ENCODE measurements at places on chromosomes 6 and 20.

GRCh38 chr6:1473598-1473997 is 84.2 kb downstream of the FOXF2 start:
- DNase-seq, result no peak

DNA sequence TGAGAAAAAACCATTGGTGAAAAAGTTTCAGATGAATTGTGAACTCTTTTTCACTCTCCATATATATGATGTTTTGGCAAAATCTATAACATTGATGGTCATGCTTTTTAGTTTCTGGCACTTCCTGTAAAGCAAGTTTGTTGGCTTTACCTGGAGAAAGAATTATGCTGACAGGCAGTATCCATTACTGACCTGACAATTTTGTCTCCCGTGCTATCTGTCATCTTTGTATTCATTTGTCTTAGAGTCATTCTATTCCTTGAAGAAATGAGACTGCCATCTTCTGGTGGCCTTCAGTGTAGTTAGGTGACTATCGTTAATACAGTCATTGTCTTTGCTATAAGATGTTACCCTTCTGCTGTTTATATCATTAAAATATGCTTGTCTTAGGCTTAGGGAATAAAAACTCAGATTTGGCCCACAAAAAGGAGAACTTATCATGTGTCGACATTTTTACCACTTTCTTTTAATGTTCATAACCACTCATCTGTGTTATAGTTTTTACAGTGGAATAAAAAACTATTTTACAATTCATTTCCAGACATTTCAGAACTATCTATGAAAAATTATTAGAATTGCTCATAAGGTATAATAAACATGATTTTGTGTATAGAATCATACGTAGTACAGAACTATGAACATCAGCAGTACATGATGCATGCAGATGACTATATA is 707.0 kb downstream of the EPM2A start:
- no peak for DNase-seq

- no peak for DNase-seq
Observed at GRCh38 chr6:29014729-29015608, 9.9 kb upstream of the ZNF311 start.

- DNase-seq, result no peak
Observed at GRCh38 chr6:166410426-166410935, 27.7 kb upstream of the MPC1 start.

DNA sequence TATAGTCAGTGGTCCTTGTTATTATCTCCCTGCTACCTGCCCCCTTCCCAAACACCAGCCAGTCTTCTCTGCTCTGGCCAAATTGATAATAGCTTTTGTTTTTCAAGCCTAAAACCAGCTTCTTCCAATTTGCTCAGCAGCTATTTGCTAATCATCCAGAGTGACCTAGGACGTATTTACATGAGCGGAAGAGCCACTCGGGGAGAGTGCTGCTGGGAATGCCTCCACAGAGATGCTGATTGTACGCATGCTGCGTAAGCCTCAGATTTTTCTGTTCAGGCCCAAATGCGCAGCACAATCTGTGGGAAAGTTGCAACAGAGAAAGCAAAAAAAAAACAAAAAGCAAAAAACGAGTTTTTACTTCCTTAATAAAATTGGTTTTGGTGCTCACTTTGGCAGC is 24.4 kb upstream of the ID1 start:
- DNase-seq, result no peak
